ENCODE measurements at places on chromosomes 7 and 10.

GRCh38 chr10:93926613-93927012 is 32.8 kb downstream of the SLC35G1 start:
- no peak for DNase-seq

DNA sequence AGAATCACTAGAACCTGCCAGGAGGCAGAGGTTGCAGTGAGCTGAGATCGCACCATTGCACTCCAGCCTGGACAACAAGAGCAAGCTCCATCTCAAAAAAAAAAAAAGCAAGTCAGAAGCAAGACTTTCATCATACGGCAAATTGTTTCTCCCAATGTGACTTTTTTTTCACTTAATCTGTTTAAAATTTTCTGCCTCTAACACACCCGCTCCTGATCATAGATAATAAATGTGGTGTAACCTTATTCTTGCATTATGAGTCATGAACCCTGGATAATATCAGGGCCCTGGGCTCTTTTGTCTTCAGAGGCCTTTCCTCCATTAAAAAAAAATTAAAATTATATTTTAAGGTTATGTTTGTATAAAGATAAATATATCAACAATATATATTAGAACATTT is 111.4 kb upstream of the JCAD start:
- no peak for DNase-seq

DNA sequence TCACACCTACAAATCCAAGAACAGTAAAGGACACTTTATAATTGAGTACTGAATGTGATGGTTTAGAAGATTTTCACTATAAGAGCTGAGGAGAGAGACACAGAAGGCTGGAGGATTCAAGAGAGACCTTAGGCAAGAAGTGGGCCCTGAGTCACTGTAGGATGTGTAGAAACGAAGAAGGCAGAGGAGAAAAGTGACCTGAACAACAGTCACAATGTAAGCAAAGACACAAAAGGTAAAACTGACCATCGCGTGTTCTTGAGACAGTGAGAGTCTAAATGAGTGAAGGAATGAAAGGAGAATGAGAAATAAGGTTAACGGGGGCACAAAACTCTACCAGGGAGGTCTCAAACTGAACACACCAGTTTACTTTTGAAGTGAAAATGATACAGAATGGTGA is 298.2 kb upstream of the LRGUK start:
- no peak for DNase-seq

DNA sequence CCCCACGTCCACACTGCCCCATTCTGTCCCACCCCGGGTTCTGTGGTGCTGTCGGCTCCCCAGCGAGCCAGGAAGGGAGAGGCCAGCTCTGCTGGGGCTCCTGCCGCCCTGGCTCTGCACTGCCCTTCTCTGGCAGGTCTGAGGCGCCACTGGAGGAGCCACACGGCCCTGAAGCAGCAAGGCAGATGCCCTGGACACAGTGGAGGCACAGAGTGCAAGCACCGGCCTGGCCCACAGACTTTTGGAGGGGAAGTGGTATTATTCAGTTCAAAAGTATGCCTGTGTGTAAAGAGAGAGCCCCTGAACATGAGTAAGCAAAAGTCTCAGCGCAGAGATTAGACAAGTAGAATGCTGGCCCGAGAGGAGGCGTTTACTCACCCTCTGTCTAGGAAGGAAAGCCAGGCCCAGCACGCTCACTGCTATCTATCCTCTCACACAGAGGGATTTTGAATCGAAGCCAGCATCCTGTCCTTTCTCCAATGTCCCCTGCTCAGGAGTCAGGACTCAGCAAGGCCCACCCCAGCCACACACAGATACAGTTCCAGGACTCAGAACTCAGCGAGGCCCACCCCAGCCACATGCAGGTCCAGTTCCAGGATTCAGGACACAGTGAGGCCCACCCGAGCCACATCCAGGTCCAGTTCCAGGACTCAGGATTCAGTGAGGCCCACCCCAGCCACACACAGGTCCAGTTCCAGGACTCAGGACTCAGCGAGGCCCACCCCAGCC is 115.0 kb downstream of the EGFR start:
- no peak for DNase-seq

- no peak for DNase-seq
Measured at GRCh38 chr7:84985073-84985784, 201.6 kb downstream of the SEMA3D start.

GRCh38 chr7:157358041-157358752 is 21.4 kb downstream of the DNAJB6 start:
- DNase-seq, result no peak

DNA sequence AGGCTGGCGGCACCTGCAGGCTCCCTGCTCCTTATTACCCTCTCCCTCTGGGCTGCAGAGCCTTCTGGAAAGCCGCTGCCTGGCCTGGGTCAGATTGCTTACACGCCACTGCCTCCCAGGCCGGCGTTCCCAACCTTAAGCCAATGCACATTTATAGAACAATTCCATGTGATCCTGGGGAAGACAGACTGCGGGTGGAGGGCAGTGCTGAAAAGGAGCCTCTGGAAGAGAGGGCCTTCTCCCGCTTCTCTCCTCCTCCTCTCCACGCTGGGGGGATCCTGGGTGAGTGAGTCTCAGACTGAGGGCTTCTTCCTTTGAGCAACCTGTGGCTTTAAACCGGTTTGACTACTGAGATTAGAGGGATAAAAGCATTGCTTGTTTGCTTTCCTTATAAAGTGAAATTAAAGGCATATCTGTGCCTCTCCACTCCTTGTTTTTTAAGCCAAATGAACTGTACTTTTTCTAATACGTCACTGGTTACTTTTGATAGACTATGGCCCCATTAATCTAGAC is 5.5 kb downstream of the TACC2 start:
- no peak for DNase-seq

Data from CD8-positive, alpha-beta T cell (primary cell).